Activated CD4-positive, CD25-positive, alpha-beta regulatory T cell (primary cell): ENCODE measurements at places on chromosomes 16 and 17.

DNA sequence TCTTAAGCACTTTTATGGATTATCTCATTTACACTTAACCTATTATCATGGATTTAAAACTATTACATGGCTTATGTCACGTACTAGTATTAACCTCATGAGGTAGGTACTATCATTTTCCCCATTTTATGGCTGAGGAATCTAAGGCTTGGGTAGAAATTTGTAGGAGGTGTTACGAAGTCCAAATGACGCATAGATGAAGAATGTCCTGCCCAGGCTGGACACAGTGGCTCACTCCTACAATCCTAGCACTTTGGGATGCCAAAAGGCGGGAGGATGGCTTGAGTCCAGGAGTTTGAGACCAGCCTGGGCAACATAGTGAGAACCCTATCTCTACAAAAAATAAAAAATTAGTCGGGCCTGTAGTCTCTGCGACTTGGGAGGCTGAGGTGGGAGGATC lies 4.8 kb upstream of the C1QL1 start:
- DNase-seq: no peak

GRCh38 chr16:67563708-67564468 lies 1.6 kb downstream of the CTCF start:
- no peak for DNase-seq

- no peak for DNase-seq
Measured at GRCh38 chr17:49217651-49218413, 7.3 kb downstream of the ABI3 start.

DNA sequence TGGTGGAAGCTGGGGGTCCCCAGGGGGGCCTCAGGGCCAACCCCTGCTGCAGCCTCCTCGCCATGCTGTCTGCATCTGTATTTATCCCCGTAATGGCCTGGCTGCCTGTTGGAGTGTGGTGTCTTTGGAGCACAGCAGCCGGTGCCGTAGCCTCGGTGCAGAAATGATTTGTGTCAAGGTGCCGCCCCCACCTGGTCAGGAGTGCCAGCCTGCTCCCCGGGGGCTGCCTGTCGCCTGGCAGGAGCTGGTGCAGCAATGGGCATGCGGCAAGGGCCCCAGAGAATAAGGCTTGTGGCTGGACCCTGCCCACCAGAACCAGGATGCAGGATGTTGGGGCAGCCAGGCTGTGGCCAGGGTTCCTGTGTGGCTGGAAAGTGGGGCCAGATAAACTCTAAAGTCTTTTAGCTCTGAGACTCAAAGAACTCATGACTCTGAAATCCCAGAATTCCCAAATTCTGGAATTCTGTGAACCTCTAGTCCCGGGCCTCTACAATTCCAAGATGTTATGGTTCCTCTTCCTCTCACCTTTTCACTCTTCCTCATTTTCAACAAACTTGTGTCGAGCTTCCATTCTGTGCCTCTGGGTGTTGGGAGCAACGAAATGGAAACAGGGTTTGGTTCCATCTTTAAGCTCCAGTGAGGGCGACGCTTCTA lies 5.9 kb downstream of the CPNE2 start:
- DNase-seq: no peak

DNA sequence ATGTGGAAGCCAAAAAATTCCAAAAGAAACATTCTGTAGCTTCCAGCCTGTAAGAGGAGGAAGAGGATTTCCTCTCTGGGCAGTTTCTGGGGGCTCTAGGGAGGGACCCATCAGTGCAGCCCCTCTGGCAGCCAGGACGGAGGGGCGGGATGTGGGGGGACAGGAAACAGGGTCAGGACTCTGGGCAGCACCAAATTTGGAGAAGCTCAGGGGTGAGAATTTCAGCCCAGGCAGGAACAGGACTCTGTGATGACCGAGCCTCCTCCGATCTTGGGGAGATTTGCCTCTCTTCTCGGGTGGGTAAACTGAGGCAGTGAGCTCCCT lies 18.4 kb upstream of the CIBAR2 start:
- DNase-seq: no peak

DNA sequence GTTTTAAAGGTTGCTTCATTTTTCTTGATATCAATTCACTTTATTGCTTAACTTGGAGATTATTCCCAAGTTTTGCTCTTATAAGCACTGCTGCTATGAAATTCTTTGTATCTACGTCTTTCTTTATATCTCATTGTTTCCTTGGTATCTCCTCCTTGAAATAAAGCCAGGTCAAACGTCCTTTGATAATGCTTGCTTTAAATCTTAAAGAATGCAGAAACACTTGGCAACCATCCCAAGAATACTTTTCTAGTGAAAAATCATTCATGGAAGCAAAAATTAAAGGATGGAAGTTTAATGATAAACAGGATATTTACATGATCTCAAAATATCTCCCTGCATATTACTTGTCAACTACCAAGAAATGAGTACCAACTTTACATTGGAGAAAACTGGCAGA lies 175.2 kb downstream of the CPPED1 start:
- DNase-seq: no peak

DNA sequence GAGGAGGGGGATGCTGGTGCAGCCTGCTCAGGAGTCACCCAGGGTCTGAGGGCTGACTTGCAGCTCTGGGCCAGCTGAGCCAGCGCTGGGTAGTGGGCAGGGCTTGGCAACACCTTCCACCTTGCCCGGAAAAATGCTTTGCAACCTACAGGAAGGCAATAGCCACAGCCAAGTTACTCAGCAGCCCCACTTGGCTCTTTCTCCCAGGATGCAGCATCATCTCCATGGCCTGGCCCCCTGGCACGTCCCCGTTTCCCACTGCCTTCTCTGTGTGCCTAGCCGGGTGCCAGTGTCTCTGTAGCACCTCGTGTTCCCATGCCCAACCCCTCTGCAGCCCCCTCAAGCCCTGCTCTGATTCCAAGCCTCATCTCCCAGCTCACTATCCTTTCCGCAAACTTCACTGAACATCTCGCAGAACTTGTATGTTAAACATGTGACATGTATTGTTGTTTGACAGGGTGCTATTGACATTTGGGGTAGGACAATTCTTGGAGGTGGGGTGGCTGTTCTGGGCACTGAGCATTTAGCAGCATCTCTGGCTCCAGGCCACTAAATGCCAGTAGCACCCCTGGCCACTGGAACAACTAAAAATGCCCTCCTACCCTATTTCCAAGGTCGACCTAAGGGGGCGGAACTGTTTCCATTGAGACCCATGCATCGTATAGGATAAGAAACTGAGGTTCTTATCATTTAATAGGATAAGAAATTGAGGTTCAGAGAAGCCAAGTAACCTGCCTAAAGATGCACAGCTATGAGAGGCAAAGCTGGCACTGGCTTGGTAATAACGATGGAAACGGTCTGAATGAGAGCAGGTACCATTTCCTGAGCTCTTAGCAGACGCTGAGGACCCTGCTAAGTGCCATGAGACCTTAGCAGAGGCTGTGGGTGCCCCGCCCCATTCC lies 12.2 kb downstream of the DEXI start:
- DNase-seq: no peak

- no peak for DNase-seq
Measured at GRCh38 chr16:67555795-67556212, 6.5 kb upstream of the CTCF start.

- no peak for DNase-seq
Measured at GRCh38 chr16:52787709-52788108, 240.8 kb upstream of the TOX3 start.

- no peak for DNase-seq
Measured at GRCh38 chr16:67091906-67092566, 17.7 kb upstream of the PHAF1 start.

GRCh38 chr17:16419929-16420271 lies 4.5 kb downstream of the TRPV2 start:
- no peak for DNase-seq

- no peak for DNase-seq
Measured at GRCh38 chr16:67613808-67614207, 31.1 kb upstream of the CARMIL2 start.

GRCh38 chr16:86862595-86863280 lies 284.4 kb downstream of the FOXL1 start:
- DNase-seq: no peak

- DNase-seq: no peak
Measured at GRCh38 chr16:24347556-24347955, 91.4 kb downstream of the CACNG3 start.

DNA sequence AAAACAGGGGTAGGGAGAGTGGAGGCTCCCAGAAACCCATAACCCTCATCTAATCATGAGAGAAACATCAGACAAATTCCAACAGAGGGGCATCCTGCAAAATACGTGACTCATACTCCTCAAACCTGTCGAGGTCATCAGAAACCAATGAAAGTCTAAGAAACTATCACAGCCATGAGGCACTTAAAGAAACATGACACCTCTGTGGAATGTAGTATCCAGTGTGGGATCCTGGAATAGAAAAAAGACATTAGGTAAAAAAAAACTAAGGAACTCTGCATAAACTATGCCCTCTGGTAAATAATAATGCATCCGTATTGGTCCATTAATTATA lies 16.4 kb downstream of the CDH5 start:
- DNase-seq: no peak

DNA sequence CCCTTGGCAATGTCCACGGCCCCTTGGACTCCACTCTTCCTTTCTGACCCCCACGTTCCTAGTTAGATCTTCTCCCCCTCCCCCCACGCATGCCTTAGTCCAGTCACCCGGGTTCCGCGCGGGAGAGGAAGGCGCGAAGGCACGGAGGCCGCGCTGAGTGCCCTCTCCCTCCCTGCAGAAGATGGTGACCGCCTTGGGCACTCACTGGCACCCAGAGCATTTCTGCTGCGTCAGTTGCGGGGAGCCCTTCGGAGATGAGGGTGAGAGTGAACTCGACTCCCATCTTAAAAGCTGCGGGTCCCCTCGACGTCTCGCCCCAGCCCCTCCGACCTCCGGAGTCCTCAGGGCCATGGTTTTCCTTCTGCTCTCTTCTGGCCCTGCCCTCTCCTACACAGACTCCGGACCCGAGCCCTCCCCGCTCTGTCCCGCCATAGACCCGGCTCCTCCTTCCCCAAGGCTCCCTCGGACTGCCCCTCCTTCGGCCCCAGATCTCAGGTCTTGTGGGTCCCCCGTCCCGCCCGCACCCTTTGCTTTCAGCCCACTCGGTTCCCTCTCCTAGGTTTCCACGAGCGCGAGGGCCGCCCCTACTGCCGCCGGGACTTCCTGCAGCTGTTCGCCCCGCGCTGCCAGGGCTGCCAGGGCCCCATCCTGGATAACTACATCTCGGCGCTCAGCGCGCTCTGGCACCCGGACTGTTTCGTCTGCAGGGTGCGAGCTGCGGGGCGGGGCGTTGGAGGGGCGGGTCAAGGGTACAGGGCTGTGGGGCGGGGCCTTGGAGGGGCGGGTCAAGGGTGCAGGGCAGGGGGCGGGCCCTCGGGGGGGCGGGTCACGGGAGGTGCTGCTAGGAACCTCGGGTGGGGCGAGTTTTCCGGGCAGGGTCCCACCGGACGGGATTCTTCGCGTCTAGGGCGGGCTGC lies 4.6 kb downstream of the TGFB1I1 start:
- DNase-seq: peak; percentile 78

DNA sequence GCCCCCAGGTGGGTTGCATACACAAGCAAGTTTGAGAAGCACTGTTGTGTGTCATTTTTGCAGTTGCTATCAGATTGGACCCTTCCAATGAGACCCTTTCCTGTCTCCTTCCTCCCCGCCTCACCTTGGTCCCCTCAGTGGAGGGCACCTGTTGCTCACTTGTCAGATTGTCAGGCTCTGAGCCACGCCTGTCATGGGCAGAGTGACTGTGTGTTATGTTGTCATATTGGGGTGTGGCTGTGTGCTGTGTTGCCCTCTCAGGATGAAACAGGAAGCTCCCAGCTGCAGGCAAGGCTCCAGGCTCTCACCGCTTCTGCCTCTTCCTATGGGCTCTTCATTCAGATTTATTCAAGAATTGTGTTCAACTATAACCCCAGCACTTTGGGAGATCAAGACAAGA lies 302.9 kb downstream of the CPPED1 start:
- DNase-seq: no peak

GRCh38 chr16:23949630-23950290 lies 114.0 kb downstream of the PRKCB start:
- DNase-seq: peak; percentile 11

DNA sequence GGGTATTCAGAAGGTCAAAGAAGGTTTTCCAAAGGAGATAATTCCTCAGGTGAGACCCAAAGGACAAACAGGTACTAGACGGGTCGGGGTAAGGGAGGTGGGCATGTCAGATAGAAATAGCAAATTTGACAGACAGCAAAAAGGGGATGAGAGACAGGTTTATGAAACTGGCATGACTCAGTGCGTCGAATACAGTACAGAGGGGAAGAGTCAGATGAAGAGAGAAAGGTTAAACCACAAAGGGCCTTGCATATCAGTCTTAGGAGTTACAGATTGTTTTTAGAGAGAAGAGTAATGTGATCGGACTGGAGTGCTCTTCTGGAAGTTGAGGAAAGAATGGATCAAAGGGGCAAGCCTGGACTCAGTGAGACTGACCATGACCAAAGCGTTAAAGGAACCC lies 88.4 kb downstream of the ZZEF1 start:
- DNase-seq: no peak

GRCh38 chr16:83143788-83144187 lies 517.0 kb downstream of the CDH13 start:
- no peak for DNase-seq

DNA sequence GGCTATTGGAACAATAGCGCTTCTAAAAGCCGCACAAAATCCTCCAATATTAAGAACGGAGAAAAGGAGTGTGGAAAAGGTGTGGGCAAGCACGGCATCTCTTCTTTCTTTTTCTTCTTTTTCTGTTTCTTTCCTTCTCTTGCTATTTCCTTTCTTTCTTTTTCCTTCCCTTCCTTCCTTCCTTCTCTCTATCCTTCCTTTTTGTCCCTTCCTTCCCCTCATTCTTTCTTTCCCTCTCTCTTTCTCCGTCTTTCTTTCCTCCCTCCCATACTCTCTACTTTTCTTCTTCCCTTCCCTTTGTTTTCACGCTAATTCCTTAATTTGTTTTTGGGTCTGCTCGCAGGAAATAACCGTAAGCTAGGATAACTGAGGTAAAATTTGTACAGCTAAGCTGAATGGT lies 478.2 kb downstream of the MAF start:
- no peak for DNase-seq

- DNase-seq: no peak
Measured at GRCh38 chr17:75849724-75850123, 5.4 kb downstream of the WBP2 start.

DNA sequence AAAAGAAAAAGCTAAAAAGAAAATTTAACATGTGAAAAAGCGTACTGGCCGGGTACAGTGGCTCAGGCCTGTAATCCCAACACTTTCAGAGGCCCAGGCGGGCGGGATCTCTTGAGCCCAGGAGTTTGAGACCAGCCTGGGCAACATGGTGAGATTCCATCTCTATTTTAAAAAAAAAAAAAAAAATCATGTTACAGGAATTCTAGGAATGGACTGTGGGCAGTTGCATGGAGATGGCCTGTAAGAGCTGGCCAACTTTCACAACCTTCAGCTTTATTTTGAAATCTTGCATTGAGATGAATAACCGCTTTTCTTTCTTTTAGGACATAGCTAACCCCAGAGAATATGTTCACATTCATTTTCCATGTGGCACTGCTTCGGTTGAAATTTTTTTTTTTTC lies 8.2 kb upstream of the CIAO3 start:
- no peak for DNase-seq

DNA sequence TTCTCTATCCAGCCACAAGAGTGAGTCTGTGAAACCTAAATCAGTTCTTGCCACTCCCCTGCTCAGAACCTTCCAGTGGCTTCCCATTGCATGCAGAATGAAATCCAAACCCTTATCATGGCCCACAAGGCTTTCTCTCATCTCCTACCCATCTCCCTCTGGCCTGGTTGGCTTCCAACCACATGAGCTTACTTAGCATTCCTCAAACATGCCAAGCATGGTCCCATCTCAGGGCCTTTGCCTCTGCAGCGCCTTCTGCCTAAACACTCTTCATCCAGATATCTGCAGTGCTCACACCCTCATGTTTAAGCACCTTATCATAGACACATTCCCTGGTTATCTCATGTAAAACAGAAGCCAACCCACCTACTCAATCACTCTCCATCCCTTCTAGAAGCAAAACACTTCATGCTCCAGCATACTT lies 15.5 kb downstream of the TK2 start:
- DNase-seq: no peak
